ENCODE measurements at places on chromosomes 16 and 17.

DNA sequence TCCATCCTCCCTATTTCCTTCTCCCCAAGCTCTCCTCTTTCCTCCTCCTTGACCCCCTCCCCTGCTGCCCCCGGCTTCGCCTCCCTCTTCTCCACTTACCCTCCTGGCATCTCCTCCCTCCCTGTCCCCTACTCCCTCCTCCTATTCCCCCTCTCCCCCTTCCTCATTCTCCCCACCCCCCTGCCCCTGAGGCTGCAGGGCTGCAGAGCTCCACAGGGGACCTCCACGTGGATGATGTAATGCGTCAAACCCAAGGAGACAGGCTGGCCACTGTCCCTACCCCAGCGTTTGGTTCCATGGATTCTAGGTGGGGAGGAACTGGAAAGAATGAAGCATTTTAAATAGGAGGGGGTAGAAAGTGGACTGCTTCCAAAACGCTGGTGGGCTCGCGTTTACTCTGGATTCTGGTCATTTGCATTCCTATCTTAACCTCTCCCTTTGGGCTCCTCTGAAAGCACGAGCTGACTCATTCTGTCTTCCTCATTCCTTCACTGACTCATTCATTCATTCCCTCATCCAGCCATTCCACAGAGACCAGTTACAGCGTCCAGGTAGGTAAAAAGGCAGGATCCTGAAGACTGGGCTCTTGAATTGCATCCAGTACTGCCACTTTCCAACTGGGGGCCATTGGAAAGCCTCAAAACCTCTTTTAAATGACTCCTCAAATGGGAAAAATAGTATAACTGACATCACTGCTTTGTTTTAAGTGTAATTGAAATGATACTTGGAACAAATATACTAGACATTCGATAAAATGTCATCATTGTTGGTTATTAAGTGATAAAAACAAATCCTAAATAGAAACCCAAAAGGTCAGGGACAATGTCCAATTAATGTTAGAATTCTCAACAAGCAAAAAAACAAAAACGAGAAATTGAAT, 943 bp upstream of the COTL1 start:
- no peak for DNase-seq

DNA sequence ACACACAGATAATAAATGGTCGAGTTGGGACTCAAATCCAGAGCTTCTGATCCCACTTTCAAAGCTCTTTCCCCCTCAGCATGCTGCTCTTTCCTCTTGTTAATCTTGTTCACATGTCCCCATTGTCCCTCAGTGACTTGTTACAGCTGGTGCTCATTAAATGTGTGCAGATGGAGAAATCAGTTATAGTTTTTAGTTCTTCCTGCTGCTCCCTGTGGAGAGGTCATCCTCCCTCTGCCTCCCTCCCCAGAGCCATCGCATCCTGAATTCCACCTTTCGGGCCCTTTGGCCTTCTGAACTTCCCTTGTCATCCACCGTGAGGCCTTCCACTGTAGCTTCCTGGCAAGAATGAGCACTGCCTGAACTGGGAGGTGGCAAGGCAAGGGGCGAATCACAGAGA, 179.6 kb downstream of the WSCD1 start:
- DNase-seq = no peak

- DNase-seq = no peak
Measured at GRCh38 chr17:79045001-79045729, 21.2 kb downstream of the C1QTNF1 start.

DNA sequence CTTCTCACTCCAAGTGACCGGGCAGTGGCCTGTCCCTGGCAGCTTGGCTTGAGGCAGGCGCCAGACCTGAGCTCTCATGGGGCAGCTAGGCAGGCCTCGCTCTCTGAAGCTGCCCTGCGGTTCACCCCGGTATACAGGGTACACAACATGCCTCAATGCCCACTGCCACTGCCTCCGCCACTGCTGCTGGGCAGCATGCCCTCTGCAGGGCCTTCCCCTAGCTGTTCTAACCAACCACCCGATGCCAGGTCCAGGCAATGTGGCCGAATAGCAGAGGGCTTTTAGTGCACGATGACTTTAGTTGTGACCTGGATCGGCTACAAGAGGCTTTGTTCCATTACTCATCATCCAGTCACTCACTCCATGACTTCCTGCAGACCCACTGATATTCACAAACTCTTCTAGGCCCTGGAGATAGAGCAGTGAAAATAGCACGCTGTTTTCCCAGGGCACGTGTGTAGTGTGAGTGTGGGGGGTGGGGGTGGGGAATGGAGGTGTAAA, 19.7 kb downstream of the CDC42EP4 start:
- no peak for DNase-seq

- DNase-seq = no peak
Measured at GRCh38 chr17:77061669-77062068, 79.1 kb upstream of the SEC14L1 start.

- DNase-seq = no peak
Measured at GRCh38 chr16:79363035-79363434, 237.5 kb downstream of the MAF start.

GRCh38 chr16:57539072-57539796, 2.9 kb upstream of the CCDC102A start:
- no peak for DNase-seq

DNA sequence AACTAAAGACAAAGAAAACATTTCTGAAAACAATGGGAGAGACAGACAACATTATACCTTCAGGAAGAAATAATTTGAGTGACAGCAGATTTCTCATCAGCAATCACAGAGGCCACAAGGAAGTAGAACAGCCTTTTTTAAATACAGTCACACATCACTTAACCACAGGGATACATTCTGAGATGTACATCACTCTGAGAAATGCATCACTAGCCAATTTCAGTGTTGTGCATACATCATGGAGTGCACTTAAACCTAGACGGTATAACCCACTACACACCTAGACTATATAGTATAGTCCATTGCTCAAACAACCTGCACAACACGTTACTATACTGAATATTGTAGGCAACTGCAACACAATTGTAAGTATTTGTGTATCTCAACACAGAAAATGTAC, 24.9 kb upstream of the ALOX12 start:
- DNase-seq = no peak

DNA sequence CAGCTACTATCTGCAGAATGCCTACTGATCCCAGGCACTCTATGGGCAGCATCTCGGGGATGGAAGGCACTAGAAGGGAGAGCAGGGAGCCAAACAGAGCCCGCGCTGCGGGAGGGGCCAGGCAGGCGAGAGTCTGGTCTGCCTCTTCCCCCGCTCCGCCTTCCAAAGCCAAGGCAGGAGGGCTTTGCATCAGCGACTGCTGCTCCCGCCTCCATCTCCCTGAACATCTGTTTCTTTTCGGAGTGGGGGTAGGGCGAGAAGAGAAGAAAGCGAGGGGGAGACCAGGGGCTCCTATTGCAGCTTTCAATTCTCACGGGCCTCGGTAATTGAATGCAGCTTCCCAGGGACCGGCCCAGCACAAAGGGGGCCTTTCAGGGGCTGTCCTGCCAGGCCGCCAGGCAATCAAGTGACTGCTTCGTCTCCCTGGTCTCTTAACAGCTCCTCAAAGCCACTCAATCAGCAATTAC, 31.4 kb upstream of the CDC42EP4 start:
- no peak for DNase-seq

- DNase-seq = no peak
Measured at GRCh38 chr16:83887080-83887479, 11.8 kb upstream of the MLYCD start.

DNA sequence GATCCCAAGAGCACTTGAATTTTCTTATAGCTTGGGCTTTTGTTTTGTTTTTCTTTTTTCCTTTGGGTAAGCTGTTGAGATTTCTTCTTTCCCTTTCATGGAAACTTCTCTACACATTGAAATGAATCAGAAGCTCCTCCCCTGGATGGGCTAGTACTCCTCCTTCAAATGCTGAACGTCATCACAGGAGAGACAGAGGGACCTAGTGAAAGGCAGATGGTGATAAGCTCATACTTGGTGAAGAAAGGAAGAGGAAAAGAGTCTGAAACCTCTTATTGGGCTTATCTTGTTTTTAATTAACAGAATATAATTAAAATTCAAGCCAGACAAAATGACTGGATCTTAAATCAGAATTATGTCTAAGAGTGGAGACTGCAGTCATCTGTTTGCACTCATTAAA, 147.3 kb downstream of the SNX11 start:
- DNase-seq = no peak

DNA sequence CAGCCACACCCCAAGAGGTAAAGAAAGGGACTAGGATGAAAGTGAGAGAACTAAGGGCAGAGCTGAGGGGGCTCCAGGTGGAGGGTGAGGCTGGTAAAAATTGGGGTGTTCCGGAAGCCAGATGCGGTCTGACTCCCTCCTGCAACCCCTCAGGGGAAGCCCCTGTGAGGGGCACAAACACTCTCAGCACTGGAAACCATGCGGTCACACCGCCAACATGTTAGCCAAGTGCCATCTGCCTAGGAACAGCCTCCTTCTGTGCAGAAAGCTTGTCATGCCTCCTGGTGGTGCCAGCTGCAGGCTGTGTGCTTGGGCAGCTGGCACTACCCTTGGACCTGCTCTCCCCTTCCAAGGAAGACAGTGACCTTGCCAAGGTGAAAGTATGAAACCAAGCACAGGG, 83.5 kb upstream of the RPL38 start:
- no peak for DNase-seq

- no peak for DNase-seq
Measured at GRCh38 chr16:31404353-31405064, 11.4 kb downstream of the ITGAD start.

DNA sequence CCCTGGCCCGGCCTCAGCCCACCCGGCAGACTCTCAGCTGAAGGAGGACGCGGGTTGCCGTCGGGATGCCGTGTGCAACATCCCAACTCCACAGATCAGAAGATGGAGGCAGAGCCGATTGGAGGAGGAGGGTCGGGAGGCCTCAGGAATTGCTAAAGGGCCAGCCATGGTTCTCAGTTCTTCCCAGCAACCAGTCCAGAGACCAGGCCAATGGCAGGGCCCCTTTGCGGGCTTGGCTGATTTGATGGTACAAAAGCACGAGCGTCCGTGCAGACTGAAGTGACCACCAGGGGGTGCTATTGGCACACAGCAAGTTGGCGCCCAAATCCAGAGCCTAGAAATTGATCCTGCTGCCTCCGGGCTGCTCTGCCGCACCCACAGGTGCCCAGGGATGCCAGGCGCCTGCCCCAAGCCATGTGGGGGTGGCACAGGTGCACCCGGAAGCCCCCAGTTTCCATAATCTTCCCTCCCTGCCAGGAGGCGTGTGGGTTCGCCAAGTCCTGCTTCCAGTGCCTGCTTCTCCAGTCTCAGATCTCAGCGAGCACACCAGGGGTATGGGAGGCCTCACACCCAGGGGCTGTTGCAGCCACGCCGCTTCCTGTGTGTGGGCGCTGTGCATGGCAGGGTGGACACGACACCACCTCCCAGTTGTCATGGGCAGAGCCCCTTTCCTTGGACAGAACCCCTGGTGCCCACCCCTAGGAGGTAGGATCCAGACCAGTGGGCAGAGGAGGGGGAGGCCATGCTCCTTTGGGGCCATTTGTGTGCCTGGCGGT, 7.1 kb upstream of the TEX19 start:
- DNase-seq = no peak

GRCh38 chr16:79713609-79714309, 113.2 kb upstream of the MAF start:
- DNase-seq = no peak

GRCh38 chr16:66651474-66651765, 45.1 kb downstream of the CMTM4 start:
- DNase-seq = no peak

GRCh38 chr16:58127033-58127556, 2.1 kb downstream of the CFAP20 start:
- DNase-seq = no peak

DNA sequence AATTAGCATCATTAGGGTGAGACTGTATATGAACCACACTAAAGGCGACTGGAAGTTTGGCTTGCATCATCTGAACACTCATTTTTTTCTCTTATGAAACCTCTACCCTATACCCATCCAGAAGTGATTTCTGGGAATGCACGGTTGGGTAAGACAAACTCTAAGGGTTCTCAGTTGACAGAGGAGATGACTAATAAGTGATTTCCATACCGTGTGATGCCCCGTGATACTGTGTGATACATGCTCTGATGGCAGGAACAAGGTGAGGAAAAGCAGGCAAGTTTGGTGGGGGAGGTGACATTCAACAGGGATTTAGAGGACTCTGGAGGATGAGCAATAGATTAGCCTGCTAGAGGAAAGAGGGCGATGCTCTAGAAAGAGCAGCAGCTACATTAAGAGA, 156.4 kb upstream of the CCL2 start:
- no peak for DNase-seq

DNA sequence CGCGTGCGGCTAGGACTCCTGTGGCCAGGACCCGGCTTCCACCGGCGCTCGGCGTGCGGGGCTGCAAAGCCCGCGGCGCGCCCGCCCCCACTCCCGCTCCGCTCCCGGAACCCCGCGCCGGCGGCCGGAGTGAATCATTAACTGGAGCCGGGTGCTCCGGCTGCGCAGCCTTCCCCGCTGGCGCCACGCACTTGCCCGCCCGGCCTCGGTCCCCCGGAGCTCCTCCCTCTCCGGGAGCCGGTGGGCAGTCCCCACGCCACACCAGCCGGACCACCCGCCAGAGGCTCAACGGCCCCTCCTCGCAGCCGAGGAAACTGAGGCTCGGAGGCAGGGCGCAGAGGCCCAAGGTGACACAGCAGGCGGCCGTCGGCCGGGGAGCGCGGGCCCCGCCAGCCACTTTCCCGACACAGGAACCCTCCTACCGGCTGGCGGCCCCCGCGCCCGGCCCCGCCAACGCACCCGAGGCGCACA, 580 bp downstream of the BCAR1 start:
- no peak for DNase-seq

- DNase-seq = no peak
Measured at GRCh38 chr17:17221329-17221728, 15.2 kb upstream of the PLD6 start.

GRCh38 chr17:2503627-2504026, 8.1 kb downstream of the METTL16 start:
- DNase-seq = no peak

- no peak for DNase-seq
Measured at GRCh38 chr16:12515746-12516145, 287.9 kb downstream of the CPPED1 start.

DNA sequence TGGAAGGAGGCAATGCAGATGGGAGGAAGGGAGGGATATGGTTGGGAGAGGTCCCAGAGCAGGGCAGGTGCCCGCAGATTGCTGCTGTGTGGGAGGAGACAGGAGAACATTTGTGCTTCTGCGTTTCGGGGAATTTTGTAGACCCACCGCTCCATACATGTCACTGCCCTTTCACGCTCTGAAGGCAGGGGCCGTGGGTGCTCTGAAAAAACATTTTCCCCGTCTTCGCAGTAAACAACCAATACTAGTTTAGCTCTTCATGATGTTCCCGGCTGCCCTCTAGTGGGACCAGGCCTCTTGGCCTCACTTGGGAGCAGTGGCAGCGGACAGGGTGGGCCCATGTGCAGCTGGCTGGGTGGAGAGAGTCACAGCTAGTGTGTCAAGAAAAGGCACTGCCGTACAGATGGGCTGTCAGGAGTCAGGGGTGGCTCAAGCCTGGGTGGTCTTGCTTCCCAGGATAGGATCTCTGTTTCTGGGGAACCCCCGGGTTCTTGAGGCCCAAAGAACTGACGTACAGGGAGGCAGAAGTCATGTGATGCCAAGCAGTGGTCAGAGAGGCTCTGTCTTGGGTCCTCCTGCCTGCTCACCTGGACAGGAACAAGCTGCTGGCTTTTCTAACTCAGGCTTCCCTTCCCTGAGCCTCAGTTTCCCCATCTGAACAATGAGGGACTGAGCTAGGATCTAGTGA, 46.5 kb upstream of the CPNE2 start:
- DNase-seq = no peak

All from cortex of kidney (tissue), 1 donor.